ENCODE measurements at places on chromosomes 1 and 21.
A peak's percentile ranks its signal among the peaks of the same experiment; 100 is the strongest.

DNA sequence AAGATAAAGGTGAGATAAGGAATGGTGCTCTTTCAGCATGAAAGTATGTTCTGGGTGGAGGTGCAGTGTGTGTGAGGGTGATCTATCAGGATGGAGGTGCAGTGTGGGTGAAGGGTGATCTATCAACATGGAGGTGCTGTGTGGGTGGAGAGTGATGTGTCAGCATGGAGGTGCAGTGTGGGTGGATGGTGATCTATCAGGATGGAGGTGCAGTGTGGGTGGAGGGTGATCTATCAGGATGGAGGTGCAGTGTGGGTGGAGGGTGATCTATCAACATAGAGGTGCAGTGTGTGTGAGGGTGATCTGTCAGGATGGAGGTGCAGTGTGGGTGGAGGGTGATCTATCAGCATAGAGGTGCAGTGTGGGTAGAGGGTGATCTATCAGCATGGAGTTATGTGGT lies 12.3 kb upstream of the MAP10 start:
- no peak for DNase-seq

GRCh38 chr21:35616090-35616489 lies 444.2 kb downstream of the SETD4 start:
- DNase-seq, result peak; percentile 87

DNA sequence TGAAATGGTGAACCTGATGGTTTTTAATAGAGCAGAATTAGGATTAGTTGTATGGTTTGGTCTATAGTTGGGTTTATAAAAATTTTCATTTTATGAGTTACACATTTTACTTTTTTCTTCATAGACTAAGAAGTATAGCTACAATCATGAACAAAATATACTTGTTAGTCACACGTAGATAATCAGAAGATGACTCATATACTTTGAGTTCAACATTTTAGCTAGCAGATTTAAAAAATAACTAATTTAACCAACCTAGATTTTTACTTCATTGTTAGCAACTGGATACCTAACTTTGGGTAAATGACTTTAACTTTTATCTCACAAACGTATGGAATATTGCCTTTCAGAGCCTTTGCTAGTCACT lies 27.9 kb downstream of the MORC3 start:
- DNase-seq, result peak; percentile 38

DNA sequence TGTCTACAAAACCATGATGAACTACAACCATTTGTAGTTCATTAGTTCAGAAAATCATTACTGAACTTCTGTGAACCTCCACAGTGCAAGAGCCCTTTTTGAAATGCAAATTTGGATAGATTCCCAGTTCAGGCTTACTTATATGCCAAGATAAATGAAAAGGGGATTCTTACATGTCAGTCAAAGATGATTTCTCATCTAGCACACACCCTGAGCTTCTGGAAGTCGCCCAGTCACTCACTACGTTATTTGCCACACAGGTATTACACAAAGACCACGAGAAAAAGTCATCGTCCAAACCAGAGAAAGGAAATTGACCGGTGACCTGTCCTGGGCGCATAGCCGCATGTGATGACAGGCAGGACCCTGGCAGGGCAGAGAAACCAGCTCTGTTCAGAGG lies 41.8 kb downstream of the ETS2 start:
- DNase-seq, result peak; percentile 70

DNA sequence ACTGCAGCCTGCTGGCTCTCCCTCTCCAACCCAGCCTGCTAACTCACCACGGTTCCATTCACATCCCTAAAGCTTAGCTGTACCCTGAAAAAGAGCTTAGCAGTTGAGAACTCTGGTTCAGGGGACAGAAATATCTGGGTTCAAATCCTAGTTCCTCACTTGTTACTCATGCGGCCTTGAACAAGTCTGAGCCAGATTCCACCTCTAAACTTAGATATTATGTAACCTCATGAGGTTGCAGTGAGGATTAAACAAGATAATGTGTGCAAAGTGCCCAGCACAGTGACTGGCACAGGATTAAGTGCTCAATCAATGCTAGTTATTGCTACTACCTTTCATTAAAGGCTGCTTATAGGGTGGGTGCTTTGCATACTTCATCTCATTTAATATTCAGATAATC lies 41.3 kb upstream of the DHCR24 start:
- no peak for DNase-seq
